T1000 (cell line): ENCODE measurements at places on chromosomes 5 and 9.

GRCh38 chr9:131593091-131593820 lies 47.9 kb downstream of the PRRT1B start:
- no peak for DNase-seq

GRCh38 chr9:93673021-93673838 lies 96.8 kb downstream of the PHF2 start:
- DNase-seq, result no peak

- DNase-seq, result no peak
Observed at GRCh38 chr9:35737143-35737542, 4.7 kb downstream of the CREB3 start.

DNA sequence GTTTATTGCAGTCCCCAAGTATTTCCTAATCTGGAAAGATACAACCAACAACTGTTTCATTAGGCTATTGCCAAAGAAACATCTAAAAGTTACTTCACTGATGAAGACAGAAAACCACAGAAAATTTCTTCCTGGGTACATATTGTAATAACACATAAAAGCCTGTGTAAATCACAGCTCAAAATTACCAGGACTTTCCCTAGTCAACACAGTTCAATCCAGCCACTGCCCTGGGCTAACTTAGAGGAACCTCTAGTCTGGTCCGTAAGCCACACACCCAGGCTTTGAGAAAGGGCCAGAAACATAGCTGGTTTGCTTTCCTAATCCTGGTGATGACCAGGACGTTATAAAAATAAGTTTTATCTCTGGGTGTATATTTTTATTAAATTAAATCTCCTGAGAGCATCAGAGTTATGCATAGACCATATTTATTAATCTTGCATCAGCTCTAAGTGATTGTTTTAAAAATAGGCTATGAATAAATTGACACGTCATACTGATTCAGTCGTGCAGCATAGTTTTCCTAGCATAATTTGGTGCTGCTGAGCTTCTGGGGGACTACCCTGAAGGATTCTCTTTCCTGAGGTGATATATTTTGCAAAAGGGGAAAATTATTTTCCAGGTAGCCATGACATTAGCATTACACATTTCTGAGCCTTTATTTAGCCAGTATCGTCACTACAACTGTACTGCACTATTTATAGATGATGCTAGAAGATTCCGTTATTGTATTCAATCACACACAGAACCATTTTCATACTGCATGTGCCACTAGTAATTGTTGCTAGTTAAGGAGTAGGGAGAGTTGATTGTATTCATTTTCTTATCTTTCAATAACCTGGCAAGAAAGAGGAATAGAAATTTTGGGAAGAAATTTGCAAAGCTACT lies 12.6 kb upstream of the MUSK start:
- DNase-seq, result no peak

DNA sequence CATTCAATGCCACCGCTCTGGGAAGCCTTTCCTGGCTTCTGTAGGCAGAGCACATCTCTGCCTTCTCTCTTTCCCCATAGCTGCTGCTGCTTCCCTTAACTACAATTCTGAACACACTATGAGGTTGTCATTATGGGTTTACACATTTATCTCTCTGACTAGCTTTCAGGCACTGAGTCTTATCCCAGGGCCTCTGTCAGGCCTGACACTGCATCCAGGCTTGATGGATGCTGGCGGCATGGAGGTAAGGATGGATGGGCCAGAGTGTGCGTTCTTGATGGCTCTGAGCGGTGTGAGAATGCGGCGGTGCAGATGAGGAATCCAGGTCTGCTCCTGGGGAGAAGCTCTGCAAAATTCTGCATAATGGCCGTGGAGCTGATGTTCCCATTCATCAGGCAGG lies 6.3 kb downstream of the KCNIP1 start:
- no peak for DNase-seq

GRCh38 chr5:4907571-4907970 lies 232.6 kb upstream of the ADAMTS16 start:
- no peak for DNase-seq

- no peak for DNase-seq
Observed at GRCh38 chr5:10987925-10988504, 227.0 kb upstream of the DAP start.

DNA sequence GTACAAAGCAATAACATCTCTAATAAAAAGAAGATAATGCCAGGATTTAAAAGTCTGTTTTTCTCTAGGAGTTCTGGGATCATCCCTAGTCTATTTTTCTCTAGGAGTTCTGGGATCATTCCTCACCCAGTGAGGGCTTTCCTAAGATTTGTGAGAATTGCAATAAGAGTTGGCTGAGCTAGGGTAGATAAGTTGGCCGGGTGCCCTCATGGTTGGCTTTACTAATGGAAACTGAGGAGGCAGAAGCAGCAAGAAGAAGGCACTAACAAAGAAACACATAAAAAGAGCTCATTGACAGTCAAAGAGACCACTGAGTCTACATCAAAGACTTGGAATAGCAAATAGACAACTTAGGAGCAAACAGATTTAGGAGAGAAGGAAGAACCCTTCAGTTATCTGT lies 4.2 kb downstream of the SLC1A3 start:
- DNase-seq, result no peak

DNA sequence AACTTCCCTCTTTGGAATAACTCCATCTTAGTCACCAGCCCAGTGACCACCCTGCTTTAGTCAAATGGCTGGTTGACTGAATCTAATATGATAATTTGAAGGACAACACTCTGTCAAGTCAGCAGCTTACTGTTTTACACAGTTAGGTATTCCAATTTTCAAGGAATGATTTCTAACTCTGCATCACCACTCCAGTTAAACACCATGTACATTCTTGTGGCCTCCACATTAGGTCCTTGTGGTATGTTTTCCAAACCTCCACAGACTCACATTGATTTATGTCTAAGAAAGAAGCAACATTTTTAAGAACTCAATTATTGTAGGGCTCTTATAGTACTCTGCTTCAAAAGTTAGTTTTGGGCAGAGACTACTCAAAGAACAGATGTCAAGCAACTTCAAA lies 110.7 kb downstream of the TLE1 start:
- DNase-seq, result no peak

DNA sequence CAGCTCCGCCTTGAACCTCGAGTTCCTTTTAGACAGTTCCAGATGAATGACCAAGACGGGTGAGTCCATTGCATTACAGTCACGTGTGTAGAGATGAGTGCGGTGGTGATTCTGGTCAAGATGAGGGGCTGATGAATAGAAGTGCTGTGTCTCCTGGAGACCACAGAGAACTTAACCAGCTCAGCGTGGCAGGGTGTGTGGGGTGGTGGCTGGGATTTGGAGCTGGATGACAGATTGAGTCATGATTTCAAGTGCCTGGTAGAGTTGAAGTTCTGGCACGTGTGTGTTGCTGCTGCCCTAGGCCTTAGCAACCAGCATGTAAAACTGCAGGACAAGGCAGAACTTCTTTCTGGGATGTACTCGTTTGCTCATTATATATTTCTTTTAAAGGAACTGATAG lies 53.3 kb downstream of the PRRC2B start:
- no peak for DNase-seq

GRCh38 chr5:122756264-122756911 lies 18.5 kb upstream of the SNX2 start:
- DNase-seq, result no peak

DNA sequence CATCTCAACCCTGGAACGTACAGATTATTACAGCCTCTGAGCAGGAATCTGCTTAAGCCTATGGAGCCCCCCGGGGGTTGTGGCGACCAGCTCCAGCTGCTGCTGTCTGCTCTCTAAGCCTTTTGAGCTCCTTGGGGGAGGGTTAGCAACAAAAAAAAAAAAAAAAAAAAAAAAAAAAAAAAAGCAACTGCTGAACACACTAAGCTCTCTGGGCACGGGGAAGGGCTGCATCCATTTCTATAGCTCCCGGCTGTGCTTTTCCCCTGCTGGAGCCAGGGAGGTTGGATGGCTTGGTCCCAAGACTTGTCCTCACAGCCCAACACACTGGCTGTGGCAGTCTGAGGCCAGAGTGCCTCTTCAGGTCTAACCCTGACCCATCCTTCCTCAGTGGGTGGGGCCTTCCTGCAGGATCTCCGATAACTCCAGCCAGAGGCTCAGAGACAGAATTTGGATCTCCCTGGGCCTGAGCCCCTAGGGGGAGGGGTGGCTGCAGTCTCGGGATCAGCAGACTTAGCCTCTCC lies 82.1 kb downstream of the FBN2 start:
- no peak for DNase-seq

GRCh38 chr5:145467446-145467845 lies 367.7 kb downstream of the PRELID2 start:
- no peak for DNase-seq

- DNase-seq, result no peak
Observed at GRCh38 chr5:132815454-132815853, 2.4 kb downstream of the SOWAHA start.

DNA sequence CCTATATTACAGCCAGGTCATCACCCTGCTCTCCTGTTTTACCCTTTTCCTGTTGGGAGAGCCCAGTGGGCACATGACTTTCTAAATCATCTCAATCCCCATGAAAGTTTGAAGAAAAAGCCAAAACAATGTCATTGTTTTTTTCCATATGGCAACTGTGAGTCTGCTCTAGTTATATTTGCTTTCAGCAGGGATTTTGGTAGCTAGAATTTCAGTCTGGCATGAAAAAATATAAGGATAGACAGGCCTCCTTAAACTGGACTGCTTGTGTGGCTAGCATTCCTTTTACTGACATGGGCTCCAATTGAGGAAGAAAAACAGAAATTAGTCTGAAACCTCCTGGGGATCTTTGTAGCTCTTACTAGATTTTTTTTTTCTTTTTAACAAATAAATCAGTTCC lies 25.6 kb downstream of the MOCS2 start:
- no peak for DNase-seq

- DNase-seq, result no peak
Observed at GRCh38 chr9:2729721-2730120, 12.4 kb downstream of the KCNV2 start.

DNA sequence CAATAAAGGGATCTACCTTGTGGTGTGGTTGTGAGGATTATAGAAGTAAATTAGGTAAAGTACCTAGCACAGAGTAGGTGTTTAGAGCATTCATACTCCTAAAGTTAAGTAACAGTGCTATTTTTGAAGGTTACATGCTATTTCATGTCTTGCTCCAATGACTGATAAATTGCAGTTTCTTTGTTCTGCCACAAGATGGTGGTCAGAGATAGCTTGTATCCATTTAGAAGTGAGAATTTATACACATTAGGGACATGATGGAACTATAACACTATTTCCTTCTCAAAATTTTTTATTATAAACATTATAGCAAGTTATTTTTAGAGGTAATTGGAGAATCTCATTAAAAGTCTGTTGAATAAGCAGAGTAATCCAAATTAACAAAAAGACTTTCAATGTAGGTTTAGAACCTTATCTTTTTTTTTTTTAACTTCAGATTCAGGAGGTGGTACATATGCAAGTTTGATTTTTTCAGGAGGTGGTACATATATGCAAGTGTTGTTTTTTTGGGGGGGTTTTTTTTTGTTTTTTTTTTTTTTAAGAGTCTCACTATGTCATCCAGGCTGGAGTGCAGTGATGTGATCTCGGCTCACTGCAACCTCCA lies 17.1 kb downstream of the MTREX start:
- no peak for DNase-seq

GRCh38 chr9:124074746-124075145 lies 63.2 kb downstream of the LHX2 start:
- DNase-seq, result no peak

DNA sequence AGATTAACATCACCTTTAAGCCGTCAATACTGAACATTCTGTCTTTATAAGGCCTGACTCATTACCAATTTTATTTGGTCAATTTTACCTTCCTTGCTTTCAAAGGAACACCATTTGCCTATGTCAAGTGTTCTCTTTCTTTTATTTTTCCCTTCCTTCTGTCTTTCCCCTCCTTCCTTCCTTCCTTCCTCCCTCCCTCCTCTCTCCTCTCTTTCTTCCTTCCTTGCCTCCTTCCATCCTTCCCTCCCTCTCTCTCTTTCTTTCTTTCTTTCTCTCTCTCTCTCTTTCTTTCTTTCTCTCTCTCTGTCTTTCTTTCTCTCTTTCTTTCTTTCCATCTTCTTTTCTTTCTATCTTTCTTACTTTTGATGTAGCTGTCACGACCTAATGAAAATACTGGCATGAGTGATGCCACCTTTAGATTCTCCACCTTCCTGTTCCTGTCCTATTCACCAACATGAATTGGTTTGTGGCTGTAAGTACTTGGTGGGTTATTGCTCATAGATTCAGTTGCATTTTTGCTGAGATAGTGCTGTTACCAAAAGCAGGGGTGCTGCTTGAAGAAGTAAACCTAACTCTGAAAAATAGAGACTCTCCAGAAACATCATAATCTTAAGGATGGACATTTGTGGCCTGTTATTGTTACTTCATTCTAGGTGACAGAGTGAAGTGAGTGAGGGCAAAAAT lies 33.8 kb downstream of the DOCK8 start:
- no peak for DNase-seq

DNA sequence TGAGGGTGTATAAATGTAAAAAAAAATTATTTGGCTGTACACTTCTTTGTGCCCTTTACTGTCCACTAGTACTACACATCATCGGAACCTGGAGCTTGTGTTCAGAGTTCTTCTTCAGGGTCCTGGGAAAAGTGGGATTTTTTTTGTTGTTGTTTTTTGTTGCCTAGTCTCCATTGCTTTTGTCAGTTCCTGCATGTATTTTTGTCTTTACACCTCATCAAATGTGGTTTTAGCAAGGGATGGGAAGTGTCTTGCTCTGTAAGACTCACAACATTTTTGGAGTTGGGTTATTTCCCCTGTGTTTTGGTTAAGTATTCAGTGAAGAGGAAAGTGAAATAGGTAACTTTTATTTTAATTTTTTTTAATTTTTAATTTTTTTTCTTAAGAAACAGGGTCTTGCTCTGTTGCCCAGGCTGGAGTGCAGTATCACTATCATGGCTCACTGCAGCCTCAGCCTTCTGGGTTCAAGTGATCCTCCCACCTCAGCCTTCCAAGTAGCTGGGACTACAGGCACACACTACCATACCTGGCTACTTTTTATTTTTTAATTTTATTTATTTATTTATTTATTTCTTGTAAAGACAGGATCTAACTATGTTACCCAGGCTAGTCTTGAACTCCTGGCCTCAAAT lies 40.7 kb downstream of the GARNL3 start:
- no peak for DNase-seq

DNA sequence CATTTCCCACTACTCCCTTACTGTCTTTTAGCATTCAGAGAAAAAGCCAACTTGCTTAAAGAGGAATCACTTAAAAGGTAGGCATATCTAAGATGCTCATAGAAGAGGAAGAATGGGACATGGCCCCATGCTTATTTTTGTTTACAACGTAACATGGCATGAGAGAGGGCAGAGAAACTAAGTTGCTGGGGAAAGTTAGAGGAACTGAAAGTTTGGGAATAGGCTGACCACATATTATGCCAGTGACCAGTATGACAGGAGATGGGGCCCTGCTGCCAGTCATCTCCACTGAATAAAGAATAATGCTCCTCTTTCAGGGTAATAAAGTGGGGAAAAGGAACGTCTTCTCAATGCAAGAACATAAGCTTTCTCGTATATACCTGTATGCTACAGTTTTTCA lies 1.9 kb downstream of the PLPP6 start:
- no peak for DNase-seq

GRCh38 chr5:38948501-38948900 lies 102.7 kb downstream of the OSMR start:
- DNase-seq, result no peak

GRCh38 chr5:145345511-145346287 lies 489.4 kb downstream of the PRELID2 start:
- no peak for DNase-seq

GRCh38 chr5:107268241-107268640 lies 402.5 kb downstream of the EFNA5 start:
- no peak for DNase-seq

GRCh38 chr5:154260224-154260927 lies 69.8 kb downstream of the GALNT10 start:
- no peak for DNase-seq

GRCh38 chr5:124467745-124468144 lies 278.7 kb downstream of the ZNF608 start:
- no peak for DNase-seq
